Neuronal stem cell (in vitro differentiated cells): ENCODE measurements at places on chromosomes 5 and 9.

GRCh38 chr5:150361301-150361700, 3.8 kb downstream of the TCOF1 start:
- no peak for DNase-seq

DNA sequence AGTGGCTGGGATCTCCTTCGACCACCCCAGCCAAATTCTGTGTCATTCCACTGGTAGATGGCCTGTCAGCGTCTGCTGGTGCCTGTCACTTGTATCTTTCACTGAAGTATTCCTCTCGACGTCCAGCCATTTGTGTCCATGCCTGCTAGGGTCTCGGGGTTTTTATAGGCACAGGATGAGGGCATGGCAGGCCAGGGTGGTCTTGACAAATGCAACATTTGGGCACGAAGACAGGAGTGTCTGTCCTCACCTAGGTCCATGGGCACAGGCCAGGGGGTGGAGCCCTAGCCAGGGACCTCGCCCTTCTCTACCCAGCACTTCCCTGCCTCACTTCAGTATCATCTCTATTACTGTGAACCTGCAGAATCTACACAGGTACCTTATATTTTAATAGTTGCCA, 2223.9 kb upstream of the ACO1 start:
- DNase-seq: no peak

DNA sequence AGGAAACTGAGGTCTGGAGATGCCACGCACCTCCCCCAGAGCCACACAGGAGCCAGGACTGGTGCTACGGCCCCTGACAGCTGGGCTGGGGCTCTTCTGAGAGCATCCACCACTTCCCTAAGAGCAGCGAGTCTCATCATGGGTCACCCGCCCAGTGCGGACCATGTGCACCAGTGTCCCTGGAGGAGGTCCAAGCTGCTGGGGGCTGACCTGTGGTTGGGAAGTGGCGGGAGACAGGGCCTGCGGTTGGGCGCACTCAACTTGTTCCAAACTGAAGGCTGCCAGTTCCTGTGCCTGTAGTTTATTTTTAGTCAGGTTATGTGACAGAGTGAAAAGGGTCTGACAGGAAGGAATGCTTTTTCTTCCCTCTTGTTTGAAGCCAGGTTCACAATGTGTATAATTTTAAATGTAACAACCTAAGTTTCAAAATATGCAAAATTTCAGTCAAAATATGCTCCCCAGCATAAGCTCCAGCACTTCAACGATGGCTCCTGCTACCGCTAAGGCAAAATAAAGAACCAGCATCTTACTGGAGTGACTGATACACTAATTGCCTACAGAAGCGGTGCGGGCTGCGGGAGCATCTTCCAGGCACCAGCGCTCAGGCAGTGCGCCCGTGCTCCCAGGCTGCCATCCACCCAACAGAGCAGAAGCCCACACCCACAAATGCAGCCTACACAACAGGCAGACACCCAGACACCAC, 14.8 kb downstream of the BARHL1 start:
- DNase-seq: no peak

GRCh38 chr5:174900240-174900865, 176.0 kb downstream of the MSX2 start:
- no peak for DNase-seq

DNA sequence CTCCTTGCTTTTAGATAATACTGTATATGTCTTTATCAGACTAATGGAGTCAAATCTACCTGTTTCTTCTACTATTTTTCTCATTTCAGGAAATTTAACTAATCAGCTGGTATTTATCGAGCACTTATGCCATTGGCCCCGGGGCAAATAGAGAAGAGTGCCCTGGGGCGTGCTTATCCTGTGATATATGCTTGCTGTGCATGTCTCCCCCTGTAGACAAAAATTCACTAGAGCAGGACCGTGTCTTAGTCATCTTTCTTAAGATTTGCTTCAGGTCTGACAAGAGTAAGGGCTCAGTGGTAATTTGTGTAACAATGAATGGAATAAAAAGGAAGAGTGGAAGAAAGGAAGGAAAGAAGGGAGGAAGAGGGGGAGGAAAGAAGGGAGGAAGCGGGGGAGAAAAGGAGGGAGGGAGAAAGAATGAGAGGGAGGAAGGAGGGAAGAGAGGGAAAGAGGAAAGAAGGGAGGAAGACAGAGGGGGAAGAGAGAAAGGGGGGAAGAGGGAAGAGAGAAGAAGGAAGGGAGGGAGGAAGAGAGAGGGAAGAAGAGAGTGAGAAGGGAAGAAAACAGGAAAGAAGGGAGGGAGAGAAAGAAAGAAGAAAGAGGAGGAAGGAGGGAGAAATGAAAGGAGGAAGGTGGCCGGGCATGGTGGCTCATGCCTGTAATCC, 295.7 kb upstream of the PANK3 start:
- DNase-seq: no peak

DNA sequence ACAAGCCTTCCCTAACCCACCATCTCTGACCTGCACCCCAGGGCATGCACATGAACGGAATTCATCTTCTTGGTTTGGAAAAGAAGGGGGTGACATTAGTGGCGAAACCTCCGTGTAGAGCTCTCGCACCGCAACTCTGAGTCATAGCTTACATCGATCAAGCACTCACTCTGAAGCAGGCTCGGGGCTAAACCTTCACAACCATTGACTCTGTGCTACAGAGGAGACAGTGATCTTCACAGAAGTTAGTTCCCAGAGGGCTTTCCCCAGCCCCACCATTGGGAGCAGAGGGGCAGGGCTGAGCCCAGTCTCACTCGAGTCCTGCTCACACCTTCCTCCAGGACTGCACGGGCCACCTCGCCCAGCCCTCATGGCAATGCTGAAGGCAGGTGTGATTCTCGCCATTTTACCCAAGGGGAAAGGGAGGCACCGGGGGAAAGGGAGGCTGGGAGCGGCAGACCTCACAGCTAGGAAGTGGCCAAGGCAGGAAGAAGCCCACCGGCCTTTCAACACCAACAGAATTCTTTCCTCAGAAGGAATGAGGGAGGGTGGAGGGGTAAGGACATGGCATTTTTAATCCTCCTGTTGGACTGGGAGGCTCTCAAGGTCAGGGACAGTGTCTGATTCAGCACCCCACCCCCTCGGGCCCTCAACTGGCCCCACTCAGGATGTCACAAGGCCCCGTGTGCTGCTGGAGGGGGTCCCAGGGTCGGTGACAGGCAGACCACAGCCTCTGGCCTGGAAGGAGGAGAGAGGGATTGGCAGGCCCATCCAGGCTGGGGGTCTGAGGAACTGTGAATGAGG, 25.9 kb upstream of the IL17B start:
- DNase-seq: no peak

DNA sequence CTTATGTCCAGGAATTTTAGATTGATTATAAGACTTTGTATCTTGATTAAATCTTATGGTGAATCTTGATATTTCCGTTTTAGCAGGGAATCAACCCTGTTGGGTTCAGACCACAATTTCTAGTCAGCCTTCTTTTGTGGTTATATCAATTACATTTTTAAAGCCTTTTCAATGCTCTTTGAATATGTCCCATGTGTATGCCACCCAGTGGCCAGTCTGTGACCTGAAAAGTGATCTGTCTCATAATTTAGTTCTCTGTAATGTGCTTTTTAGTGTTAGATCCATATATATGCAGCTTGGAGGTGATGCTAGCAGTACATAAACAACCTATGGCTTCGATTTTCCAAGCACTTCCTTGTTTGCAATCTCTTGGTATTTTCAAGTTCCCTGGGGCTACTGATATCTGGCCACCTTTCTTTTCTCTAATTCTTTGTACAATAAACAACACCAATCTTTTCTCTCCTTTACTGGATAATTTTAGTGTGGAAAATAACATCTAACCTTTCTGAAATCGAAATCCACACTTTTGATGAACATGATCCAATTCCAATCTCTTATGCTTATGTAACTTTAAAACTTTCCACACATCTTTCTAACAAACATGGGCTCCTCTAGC, 28.8 kb downstream of the PDE8B start:
- DNase-seq: no peak

DNA sequence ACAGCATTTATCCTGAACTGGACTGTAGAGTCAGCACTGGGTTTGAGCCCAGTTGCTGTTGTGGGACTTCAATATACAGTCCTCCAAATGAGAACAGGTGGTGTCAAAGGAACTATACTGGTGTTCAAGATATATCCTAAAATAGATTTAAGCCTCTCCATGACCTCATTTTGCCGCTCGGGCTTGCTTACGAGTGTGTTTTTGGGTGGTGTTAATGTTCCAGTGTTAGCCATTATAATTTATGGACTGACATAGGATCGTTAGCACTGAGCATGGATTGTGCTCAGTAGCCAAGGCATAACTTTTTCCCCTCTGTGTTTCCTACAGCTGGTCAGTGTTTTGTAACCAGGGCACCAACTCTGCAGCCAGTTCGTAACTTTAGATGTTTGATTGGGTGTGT, 306.6 kb downstream of the SPATA31D1 start:
- no peak for DNase-seq

GRCh38 chr5:56561-57290, 35.2 kb upstream of the PLEKHG4B start:
- DNase-seq: peak; percentile 79

DNA sequence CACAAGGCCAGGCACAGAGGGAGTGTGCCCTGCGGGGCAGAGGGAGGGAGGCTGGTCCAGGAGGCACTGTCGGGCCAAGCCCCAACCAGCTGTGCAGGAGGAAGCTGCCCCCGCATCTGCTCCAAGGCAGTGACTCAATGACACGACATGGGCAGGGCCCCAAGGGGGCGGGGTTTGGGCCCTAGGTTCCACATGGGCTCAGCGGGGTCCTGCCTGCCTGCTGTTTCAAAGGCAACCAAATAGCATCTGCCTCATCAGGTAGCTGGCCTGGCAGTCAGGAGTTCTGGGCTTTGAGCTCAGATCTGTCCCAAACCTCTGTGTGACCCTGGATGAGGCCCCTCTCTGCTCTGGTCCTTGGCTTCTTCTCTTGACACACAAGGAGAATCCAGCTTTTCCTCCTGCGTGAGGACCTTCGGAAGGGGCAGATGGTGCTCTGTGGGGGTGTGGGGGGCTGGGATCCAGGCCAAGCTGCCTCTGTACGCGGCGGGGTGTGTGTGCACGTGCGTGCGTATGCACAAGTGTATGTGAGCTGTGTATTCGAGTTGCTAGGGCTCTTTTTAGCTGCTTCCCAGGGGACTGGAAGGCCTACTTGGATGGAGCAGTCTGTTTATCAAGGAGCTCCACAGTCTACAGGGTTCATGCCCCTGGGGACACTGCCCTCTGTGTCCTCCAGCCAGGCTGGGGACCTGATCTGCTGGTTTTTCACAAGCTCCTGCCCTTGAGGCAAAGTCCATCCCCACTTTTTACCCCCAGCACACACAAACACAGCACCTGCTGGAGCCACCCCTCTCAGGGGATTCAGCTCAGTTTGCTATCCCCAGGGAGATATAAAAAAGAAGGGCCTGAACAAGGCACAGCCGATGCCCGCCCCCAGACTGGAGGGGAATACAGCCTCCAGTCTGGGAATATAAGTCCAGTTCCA, 138.9 kb downstream of the RGS3 start:
- no peak for DNase-seq

DNA sequence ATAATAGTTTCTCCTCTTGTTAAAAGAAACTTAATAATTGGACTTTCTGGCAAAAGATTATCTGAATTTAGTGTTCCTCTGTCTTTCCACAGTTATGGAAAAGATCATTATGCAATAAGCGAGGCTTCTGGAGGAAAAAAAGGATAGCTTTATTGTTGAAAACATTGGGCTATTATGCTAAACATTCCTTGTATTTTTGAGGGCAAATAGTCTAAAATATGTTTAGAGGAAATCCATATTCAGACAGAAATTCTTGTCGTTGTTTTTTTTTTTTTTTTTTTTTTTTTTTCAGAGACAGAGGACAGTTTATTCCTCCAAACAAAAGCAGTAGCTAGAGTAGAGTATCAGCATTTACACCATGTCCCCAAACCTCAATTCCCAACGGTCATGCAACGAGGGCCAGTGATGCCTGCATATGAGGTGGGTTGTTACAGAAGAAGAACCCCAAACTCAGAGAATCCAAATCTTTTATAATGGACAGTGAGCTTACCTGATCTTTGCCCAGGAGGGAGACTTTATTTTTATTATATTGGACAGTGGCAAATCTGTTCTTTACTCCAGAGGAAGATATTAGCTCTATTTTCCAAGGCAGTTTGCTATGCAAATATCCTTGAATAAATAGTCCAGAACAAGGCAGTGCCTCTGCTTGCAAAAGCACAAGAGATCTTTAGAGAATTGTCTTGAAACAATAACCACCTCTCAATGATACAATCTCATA, 48.4 kb upstream of the CDK5RAP2 start:
- no peak for DNase-seq

- no peak for DNase-seq
Observed at GRCh38 chr5:79080804-79081203, 11.2 kb downstream of the BHMT2 start.

- no peak for DNase-seq
Observed at GRCh38 chr9:76912636-76913275, 6.8 kb upstream of the PRUNE2 start.

GRCh38 chr9:76707510-76707909, 56.7 kb upstream of the PCA3 start:
- DNase-seq: no peak

DNA sequence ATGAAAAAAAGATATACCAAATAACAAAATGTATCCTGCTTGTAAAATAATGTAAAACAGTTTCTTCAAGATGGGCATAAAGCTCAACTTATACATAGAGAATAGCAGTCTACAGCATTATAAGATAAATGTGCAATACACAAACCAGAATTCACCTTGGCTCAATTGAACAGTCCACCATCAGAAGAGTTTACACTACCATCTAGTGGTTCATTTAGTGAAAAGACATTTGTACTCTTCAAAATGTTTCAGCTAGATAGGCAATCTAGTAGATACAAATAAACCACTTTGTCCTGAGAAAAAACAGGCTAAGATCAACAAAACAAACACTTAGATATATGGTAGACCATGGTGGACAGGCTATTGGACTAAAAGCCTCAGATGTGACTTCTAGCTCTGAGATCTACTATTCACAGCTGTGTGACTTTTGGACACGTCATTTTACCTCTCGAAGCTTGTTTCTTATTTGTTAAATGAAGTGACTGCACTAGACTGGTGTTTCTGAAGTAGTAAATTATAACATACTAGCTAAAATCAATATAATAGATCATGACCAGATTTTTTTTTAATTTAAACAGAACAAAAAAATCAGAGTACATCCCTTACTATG, 22.1 kb upstream of the TPD52L3 start:
- peak; percentile 8 for DNase-seq

- no peak for DNase-seq
Observed at GRCh38 chr9:21455320-21455719, 15.1 kb downstream of the IFNA1 start.

- no peak for DNase-seq
Observed at GRCh38 chr5:17077440-17078233, 139.8 kb upstream of the BASP1 start.
